Effector CD4-positive, alpha-beta T cell (primary cell): ENCODE measurements at places on chromosomes 1 and 21.

DNA sequence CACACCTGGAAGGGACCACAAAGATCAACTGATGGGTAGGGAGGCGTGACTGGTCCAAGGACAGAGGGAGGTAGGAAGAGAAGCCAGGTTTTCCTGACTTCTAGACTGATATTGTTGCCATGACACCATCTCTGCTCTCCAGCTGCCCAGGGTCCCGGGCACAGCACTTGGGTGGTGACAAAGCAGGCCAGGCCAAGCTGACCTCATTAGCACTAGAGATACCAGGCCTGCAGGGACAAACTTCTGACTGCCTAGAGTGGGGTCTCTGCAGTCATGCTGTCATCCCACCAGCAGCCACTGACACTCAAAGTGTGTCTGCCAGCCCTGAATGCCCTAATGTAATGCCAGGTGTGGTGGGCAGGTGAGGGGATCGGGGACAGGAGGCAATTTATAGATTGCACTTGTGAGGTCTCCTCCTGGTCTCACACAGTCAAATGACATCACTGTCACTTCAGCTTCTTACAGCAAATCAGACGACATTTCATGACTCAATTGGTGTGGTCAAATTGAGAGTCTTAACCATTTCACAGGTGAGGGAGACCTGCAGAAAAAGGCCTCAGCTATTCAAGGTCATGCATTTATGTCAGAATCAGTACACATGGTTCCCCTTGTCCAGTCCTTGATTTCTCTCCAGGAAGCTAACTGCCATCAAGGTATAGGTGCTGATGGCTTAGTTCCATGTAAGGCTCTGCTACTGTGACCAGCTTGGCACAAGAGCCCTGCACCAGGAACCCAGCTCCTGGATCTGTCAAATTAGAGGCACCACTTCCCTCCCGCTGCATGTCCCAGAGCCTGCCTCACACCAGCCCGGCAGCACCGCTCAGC, 2.7 kb downstream of the SLC9A1 start:
- DNase-seq: no peak

GRCh38 chr1:175191659-175192058, 917 bp downstream of the KIAA0040 start:
- DNase-seq: no peak

- DNase-seq: no peak
Observed at GRCh38 chr1:87084244-87084836, 169.9 kb downstream of the HS2ST1 start.

DNA sequence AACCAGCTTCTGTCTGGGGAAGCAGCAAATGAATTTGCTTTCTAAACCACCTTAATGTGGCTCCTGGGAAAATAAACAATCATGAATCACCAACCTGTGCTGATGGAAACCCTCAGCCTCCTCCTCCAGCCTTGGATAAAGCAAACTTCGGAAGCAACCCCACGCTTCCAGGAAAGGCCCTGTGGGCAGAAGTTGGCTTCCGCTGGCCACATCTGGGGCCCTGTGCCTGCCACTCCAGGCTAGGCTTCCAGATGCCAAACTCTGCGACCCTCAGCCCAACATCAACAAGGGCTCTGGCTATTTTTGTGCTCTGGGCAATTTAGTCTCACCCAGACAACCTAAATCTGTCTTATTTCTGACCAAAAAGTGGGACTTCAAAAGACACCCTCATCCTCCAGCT, 6.2 kb upstream of the OXCT2 start:
- no peak for DNase-seq
